DMS53 (cell line): ENCODE measurements at places on chromosomes 13 and 19.

DNA sequence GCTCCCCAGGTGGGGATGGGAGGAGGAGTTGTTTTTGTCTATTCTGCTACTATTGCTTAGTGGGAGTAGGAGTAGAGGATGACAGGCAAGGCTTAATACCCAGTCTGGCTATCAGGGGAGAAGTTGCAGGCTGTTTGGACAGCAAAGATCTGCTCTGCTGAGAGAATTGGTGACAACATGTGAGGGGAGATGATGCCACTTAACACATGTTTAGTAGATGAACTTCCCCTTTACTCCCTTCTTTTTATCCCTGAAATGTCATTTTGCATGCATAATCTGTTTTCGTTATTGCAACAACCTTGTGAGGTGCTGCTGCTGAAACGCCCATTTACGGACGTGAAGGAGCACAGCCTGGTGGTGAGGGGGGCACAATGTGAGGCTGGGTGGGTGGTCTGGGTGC lies 3.0 kb upstream of the CYP4F12 start:
- DNase-seq: no peak

DNA sequence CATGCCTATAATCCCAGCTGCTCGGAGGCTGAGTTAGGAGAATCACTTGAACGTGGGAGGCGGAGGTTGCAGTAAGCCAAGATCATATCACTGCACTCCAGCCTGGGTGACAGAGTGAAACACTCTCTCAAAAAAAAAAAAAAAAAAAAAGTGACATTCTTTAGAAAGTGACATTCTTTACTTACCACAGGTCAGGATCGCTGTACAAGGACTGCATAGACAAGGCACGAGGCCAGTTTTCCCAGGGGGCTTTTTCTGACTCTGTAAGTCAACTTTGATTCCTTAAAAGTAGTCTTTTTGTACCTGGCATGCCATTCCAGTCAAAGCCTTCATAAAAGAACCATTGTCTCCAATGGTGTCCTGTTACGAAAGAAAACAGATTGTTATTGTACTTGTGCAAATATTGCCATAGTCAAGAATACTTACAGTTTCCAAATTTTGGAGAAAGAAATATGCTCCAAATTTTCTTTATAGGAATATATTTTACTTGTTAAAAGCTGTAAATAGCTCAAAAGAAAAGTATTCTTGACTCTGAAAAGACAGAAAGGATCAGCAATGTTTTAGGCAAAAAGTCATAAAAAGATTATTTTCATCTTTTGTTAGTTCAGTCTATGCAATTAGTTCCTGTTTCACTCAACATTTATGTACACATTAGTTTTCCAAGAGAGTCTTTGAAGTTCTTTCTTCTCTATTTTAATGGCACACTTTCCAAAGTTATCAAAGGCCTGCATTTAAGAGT lies 39.3 kb downstream of the CEACAM1 start:
- DNase-seq: peak; percentile 49

- DNase-seq: peak; percentile 69
Measured at GRCh38 chr13:94710881-94711560, 1.3 kb downstream of the SOX21 start.

- DNase-seq: peak; percentile 92
Measured at GRCh38 chr19:39031368-39032062, 834 bp downstream of the FBXO27 start.

GRCh38 chr13:49356223-49356622 lies 87.6 kb downstream of the CAB39L start:
- DNase-seq: no peak

GRCh38 chr13:94408314-94409036 lies 71.0 kb downstream of the DCT start:
- DNase-seq: no peak

- DNase-seq: peak; percentile 82
Measured at GRCh38 chr13:22012686-22013085, 341.8 kb downstream of the FGF9 start.

DNA sequence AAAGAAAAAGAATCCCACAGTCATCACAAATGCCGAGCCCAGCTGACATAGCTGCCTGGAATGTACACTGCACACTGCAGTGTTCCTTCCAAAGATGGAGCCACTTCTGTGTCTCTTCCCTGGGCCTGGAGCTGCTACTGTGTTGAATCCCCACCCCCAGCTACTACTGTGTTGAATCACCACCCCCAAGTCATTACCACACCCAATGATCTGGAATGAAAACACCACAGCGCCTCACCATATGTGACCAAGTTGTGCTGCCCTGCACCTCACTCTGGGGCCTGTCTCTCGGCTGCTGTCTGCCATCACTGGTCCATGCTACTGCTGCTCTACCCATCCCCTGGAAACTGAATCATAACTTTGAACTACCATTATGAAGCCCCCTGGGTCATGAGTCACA lies 861.2 kb downstream of the UQCRFS1 start:
- DNase-seq: no peak

GRCh38 chr19:42306646-42307045 lies 4.2 kb upstream of the PAFAH1B3 start:
- DNase-seq: no peak

GRCh38 chr13:50068508-50068907 lies 53.3 kb downstream of the KCNRG start:
- no peak for DNase-seq

DNA sequence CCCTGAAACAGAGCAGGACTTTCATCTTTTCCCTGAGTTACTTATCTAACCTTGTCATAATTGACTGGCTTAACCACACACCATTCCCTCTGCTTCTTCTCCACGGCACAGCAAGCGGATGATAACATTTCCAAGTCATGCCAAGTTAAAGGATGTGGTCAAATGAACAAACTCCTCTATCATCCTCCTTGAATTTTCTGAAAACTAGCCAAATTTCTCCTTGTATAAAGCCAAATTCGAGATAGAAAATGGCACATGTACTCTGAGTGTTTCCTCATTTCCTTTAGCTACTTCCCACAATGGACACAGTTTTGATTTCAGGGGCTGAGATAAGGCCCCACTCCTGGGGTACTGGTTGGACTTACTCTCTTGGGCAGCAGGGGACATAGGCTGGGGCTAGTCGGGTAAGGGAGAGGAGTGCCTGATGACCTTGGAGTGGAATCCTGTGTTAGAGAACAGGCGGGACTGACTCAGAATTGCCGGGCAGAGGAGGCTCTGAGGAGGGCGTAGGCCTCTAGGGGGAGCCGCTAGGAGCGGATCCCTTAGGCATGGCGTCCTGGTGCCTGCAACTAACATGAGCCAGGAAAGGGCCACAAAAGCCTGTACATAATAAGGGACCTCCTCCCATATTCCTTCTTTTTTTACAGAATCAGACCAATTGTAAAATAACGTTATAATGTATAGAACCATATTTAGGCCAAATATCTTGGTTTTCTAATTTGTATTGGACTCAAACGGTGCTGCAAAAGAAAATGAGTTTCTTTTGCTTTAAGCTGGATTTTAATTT lies 20.3 kb upstream of the TMTC4 start:
- peak; percentile 64 for DNase-seq

DNA sequence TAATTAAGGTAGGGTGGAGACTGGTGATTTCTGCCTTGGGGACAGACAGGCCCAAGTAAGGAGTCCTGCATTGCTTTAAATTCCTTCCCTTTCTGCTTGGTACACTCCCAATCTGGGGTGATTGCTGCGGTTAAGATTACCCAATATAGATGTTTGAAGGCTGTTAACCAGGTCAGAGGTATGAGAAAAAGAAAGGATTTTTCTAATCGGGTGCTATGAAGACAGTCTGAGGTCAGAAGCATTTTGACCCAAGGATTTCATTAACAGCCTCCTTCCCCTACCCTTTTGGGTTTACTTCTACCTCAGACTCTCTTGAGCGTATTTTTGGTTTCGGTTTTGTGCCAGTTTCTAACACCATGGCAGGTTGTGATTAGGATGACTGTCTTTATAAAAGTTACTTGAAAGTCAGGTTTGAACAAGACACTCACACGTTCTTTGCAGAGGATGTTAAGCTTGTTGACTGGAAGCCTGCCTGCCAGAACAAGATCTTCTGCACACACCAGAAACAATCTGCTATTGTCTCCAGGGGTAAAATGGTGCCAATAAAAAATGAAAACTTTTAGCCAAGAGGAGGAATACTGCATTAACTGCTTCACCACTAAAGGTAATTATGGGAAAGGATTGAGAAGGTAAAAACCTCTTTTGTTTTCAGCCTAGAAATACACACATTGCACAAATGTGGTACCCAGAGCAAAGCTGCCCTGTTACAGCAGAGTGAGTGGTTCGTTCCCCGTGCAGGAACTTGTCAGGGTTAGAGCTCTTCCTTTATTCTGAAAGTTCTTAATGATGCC lies 108.8 kb downstream of the NDFIP2 start:
- DNase-seq: no peak

GRCh38 chr19:27779954-27780353 lies 1433.0 kb downstream of the UQCRFS1 start:
- no peak for DNase-seq

DNA sequence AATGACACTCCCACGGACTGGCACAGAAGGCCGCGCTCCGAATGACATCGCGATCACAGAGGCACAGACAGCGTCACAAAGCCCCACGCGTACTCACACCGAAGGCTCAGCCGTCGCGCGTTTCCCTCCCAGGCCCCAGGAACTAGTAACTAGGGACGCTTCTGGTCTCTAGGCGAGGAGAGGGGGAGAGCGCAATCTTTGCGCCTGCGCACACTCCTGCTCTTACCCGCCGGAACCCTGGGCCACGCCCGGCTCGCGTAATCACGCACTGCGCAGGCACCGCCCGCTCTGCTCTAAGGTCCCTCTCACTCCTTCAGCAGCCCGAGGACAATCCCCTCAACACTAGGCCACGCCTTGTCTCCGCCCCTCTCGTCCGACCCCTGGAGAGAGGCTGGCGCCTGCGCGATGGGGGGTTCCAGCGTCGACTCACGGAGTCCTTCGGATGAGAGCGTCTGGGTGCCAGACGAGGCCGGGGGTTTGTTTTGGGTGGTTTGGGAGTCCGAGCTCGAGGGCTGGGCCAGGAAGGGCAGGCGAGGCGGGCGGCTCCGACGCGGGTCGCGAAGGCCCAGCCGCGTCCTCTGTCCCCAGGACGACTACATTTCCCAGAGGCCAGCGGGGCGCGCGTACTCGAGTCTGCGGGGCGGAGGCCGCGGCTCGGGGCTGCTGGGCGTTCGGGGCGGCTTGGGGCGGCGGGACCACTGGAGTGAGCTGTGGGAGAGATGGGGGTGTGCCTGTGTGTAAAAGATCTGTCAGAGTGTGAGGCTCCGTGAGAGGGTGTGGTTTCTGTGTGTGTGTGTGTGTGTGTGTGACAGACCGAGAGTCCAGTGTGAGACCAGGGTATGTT lies at the start of gene ZNF471:
Gene ZNF471 (plus strand): TSS at position 410 of the 844 bp plus-strand sequence. CDS start 3,717 bp downstream, outside the sequence.
- DNase-seq: peak; percentile 97

DNA sequence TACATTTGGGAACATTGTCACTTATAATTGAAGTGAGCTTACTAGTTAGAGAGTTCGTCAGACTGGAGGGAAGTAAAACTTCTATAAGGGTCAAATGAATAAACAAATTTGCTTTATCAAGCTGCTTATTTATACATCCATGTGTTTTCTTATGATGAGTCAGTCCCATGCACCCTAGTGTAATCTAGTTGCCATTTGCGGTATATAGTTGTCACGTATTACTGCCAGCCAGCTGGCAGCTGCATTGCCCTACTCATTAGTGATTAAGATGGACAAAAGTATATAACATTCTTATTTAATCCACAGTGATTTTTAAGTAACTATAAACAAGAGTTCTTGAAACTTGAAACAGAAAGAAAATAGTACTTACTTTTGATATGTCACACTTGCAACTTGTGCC lies 182.4 kb downstream of the GPC6 start:
- no peak for DNase-seq

- no peak for DNase-seq
Measured at GRCh38 chr19:10126213-10126639, 6.5 kb upstream of the EIF3G start.

DNA sequence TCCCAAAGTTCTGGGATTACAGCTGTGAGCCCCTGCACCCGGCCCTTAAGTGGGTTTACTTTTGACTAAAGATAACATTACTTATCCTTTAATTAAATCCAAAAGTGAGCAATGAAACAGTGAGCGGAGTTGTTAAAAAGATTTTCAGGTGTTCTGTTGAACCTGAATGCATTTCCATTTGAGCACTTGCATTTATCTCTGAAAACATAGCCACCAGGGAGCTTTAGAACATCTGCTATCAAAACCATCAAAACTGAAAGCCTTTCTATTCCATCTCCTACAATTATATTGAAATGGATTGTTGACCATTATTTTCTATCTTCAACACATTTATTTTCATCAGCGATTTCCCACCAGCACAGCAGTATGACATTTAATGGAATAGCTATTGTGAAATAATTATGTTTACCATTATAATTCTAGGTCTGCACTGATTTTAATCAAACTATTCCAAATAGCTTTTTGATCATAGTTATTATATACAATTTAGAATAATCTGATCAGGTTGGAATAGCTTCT lies 269.0 kb downstream of the FGF14 start:
- no peak for DNase-seq

- no peak for DNase-seq
Measured at GRCh38 chr19:43489310-43489709, 15.2 kb downstream of the PHLDB3 start.

- DNase-seq: peak; percentile 38
Measured at GRCh38 chr13:29713839-29714238, 118.4 kb upstream of the SLC7A1 start.

GRCh38 chr19:37317403-37318209 lies 53.3 kb upstream of the ZNF527 start:
- DNase-seq: peak; percentile 99

- DNase-seq: no peak
Measured at GRCh38 chr19:3001235-3001800, 24.0 kb downstream of the TLE6 start.

- DNase-seq: no peak
Measured at GRCh38 chr13:66154354-66154753, 1075.8 kb downstream of the PCDH9 start.

DNA sequence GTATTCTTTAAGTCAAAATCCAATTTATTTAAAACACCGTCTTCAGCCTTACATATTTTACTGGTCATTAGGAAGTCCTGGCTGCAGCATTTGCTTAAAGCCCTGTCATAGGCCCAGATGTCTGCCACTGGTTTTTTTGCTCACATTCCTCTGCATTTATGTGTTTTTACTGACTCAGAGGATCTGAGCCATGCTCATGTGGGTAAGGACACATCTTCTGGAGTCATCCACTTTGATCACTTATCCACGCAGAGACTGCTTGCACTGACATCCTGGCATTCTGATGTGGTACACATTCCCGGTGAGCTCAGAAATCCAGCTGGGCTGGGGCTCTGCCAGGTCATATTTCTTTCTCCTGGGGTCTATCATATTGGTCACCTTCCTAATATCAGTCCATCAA lies 531.7 kb upstream of the ARGLU1 start:
- DNase-seq: no peak
